Substantia nigra (tissue), 51 donors: ENCODE measurements at places on chromosomes 7 and 10.

DNA sequence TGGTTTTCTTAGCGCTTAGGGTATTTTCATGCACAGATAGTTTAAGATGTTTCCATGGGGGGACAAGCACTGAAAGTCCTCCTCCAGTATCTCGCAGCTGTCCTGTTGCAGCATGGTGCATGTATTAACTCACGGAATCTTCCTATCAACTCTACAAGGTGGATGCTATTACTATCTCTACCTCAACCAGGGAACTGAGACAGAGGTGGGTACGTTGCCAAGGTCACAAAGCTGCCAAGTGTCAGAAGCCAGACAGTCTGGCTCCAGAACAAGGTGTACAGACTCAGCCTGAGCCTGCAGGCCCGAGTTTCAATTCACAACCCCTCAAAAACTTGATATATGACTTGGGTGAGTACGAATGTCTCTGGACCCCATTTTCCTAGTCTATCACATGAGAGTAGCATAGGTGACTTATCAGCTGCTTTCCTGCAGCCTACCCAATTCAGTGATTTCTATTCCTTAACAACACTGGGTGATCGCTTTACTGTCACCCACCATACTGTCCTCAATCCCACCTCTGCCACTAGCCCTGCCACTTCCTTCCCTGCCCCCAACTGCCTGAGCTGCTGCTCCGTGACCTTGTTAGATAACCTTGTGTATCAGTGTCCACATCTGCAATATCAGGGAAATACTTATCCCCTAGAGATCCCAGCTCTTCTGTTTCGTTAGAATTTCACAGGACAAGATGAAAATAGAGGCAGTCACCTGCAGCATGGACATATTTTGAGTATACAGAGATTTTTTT is 92.1 kb downstream of the ABCC2 start:
- DNase-seq = no peak

DNA sequence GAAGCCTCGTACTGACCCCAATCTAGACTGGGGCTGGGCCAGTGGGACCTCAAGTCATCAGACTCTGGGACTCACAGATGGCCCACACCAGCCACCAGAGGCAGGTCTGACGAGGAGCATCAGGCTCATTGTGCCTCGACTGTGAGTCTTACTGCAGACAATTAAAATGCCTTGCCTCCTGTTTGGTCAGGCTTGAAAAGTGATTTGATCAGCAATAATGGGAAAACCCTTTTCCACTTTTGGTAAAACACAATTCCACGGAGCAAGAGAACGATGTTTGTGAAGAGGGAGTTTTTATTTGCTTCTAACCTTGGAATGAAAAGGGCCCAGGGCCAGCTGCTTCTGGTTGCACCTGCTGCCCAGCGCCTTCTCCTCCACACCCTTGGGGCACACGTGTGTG is 43.9 kb downstream of the C10orf143 start:
- DNase-seq = no peak

- DNase-seq = no peak
Observed at GRCh38 chr7:25840209-25840792, 311.7 kb upstream of the NFE2L3 start.

- no peak for DNase-seq
Observed at GRCh38 chr10:119575506-119575905, 21.3 kb downstream of the TIAL1 start.

DNA sequence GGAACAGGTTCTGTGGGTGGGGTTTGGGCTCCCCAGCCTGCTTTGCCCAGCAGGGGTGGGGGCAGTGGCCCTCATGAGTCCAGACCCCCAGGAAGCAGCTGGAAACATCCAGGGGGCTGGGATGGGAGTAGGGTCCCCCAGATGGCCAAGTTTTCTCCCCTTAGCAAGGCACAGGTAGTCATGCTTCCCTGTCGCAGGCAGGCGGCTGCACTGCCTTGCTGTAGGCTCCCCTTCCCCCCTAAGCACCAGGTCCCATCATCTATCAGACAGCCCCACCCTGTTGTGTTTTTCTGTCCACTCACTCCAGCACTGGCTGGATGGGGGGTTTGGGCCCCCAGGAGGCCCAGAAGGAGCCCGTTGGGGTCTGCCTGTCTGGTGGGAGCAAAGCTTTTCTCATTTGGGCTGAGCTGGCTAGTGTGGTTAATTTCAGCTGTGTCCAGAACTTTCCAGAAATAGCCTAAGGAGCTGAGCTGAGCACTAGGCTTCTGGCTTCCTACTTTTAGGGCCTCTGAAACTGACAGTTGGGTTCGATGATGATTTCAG is 7.9 kb downstream of the BRI3 start:
- DNase-seq = no peak

DNA sequence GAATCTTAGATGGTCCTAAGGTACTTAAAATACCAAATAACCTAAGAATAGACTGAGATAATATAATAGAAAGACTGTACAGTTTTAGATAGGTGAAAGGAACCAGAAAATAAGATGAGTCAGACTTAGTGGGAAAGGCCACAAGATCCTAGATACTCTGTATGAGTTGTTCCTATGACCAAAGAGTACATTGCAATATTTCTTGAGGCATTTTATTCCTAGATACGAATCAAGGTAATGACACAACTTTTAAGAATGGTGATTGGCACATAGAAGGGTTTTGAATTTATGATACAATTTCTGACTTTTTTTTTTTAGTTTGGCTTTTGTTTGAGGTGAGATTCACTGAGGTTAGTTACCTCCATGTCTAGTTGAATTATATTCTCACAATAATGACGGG is 30.2 kb downstream of the MGAM start:
- no peak for DNase-seq
